ENCODE measurements at places on chromosomes 7 and 10. TPM values are rescaled to one million over a fixed set of nuclear protein-coding genes. Genes with fewer than 3 reads are reported as not detected.

- H3K27ac ChIP-seq, result peak overlapping the region; percentile 68
- H3K36me3 ChIP-seq, result no peaks in the 10 kb centered on the region
- DNase-seq, result no peak
- no peak overlapping the region for H3K4me3 ChIP-seq
- peaks cover 41% of the 10 kb centered on the region for H3K4me1 ChIP-seq
Measured at GRCh38 chr7:15678653-15679052, 7.8 kb downstream of the MEOX2 start.

- no peaks in the 10 kb centered on the region for H3K36me3 ChIP-seq
- peaks cover 2% of the 10 kb centered on the region for H3K27me3 ChIP-seq
- no peaks in the 10 kb centered on the region for H3K4me1 ChIP-seq
- H3K27ac ChIP-seq, result no peak overlapping the region
- DNase-seq, result no peak
Measured at GRCh38 chr7:52700349-52700748, 335.1 kb upstream of the POM121L12 start.

DNA sequence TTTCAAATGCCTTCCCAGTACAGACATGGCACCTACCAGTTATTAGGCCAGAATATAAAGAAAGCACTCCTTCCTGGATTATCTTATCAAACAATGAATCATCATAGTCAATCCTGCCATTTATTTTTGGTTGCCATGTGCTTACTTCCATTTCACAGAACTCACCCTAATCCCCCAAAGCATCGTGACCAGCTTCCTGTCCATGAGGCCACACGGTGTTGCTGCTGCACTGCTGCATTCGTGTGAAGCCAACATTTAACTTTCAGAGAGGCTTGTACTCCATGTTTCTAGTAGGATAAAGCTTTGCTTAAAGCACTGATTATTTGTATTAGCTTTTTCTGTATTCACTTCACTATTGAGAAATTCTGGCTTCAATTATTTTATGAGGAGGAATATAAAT, 14.4 kb downstream of the COL28A1 start:
- peaks cover 9% of the 10 kb centered on the region for H3K4me1 ChIP-seq
- H3K27me3 ChIP-seq, result no peaks in the 10 kb centered on the region
- no peak overlapping the region for H3K4me3 ChIP-seq
- no peaks in the 10 kb centered on the region for H3K36me3 ChIP-seq
- H3K27ac ChIP-seq, result no peak overlapping the region

DNA sequence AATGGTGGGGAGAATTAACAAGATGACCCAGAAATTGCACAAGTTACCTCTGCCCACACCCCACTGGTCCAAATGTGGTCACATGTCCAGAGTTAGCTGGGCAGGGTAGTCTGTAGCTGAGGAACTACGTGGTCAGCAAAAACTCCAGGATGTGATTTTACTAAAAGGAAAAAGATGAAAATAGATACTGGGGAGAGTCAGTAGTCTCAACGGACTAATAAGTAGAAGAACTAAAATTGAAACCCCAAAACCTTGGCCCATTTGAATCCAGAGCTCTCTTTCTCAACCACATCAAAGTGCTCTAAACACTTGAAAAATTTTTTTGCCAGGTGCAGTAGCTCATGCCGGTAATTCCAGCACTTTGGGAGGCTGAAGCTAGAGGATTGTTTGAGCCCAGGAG, 146.3 kb downstream of the SKIDA1 start:
- H3K4me1 ChIP-seq, result peaks cover 3% of the 10 kb centered on the region
- no peak overlapping the region for H3K4me3 ChIP-seq
- no peaks in the 10 kb centered on the region for H3K36me3 ChIP-seq
- no peak overlapping the region for H3K27ac ChIP-seq
- H3K27me3 ChIP-seq, result no peaks in the 10 kb centered on the region

DNA sequence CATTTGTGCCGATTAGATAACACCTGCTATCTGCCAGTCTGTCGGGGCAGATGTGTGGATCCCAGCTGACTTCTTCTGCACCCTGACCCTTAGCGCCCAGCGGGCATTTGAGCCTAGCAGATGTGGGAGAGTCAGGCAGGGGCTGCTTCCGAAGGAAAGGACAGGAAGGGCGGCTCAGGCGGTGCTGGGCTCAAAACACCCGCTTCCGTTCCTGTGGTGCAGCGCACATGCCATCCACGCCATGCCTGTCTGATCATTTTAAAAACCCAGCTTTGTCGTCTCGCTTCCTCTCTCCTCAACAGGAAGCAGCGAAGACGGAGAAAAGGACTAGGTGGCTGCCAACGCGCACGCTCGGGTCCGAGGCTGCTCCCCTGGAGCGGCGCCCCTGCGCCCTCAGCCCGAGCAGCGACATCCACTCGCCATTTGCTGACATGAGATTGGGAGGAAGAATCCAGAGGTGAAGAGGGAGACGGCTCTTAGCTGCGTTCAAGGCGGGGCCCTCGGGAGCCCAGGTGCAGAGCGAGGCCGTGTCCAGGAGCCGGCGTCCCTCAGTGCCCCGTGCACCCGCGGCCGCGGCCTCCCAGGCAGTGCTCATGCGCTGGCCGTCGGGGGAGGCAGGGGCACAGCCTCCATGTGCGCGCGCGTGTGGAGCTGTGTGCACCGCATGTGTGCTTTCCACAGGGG, 5.9 kb upstream of the BHLHA15 start:
- DNase-seq, result no peak
- peaks cover 3% of the 10 kb centered on the region for H3K4me1 ChIP-seq
- peaks cover 13% of the 10 kb centered on the region for H3K36me3 ChIP-seq
- H3K27me3 ChIP-seq, result no peaks in the 10 kb centered on the region
- H3K27ac ChIP-seq, result no peak overlapping the region

- no peaks in the 10 kb centered on the region for H3K4me1 ChIP-seq
- no peak for DNase-seq
- no peak overlapping the region for H3K27ac ChIP-seq
- no peaks in the 10 kb centered on the region for H3K27me3 ChIP-seq
- no peak overlapping the region for H3K4me3 ChIP-seq
Measured at GRCh38 chr10:69936091-69936490, 116.6 kb upstream of the MACROH2A2 start.

DNA sequence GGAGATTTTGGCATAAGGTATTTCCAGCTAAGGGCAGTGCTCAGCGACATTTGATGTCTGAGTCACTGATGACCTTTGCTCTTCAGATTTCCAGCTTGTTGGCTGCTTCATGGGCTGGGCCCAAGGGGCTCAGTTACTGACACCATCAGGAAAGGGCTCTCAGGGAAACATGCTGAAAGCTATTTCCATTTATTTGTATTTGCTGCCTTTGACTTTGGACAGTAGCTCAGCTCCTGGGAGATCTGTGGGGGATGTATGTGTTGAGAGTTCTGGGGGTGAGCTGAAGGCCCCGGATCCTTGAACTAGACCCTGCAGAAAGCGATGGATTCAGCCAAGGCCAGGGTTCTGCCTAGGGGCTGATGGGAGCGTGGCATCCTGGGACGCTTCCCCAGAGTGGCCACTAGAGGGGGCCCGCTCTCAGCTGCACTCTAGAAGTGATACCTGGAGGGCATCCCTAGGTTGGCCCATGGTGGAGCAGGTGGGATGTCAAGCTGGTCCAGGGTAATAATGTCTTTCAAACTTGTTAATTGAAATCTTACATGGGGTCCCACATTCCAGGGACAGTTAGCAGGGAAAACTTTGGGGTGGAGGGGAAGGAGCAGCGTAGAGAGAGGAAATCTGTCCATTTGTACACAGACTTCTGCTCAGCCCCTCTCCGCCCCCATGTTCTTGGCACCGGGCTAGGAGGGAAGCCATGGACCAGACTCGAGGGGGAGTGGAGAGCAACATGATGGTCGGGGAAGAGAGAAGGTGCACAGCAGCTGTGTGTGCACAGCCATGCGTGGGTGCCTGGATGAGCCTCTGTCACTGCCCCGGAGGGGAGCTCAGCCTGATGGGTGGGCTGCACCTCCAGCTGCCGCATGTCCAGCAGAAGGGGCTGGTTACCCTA, 3.0 kb upstream of the BTBD16 start:
- no peaks in the 10 kb centered on the region for H3K27me3 ChIP-seq
- peaks cover 33% of the 10 kb centered on the region for H3K4me1 ChIP-seq
- peaks cover 14% of the 10 kb centered on the region for H3K36me3 ChIP-seq
- no peak for DNase-seq
- no peak overlapping the region for H3K4me3 ChIP-seq

DNA sequence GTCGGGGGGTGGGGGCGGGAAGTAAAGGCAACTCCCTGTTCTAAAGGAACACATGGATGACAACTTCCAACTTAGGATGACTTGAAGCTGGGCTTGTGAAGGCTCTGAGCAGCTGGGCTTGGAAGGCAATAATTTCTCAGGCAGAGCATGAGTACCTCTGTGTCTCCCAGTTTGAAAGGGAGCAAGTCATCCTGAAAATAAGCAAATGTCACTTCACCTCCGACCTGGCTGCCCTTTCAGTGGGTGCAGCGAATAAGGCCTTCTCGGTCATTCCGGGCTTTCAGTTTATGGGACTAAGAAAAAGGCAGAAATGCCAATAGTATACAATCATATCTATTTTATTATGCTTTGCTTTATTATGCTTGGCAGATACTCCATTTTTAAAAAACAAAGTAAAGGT, 15.3 kb upstream of the ADAMTS14 start:
- peak; percentile 21 for DNase-seq
- peaks cover 1% of the 10 kb centered on the region for H3K36me3 ChIP-seq
- no peak overlapping the region for H3K4me3 ChIP-seq

- H3K27ac ChIP-seq, result no peak overlapping the region
- H3K27me3 ChIP-seq, result peaks cover 9% of the 10 kb centered on the region
- H3K4me3 ChIP-seq, result no peak overlapping the region
- H3K36me3 ChIP-seq, result no peaks in the 10 kb centered on the region
- no peak for DNase-seq
Measured at GRCh38 chr7:142152076-142152475, 40.6 kb downstream of the MGAM2 start.

DNA sequence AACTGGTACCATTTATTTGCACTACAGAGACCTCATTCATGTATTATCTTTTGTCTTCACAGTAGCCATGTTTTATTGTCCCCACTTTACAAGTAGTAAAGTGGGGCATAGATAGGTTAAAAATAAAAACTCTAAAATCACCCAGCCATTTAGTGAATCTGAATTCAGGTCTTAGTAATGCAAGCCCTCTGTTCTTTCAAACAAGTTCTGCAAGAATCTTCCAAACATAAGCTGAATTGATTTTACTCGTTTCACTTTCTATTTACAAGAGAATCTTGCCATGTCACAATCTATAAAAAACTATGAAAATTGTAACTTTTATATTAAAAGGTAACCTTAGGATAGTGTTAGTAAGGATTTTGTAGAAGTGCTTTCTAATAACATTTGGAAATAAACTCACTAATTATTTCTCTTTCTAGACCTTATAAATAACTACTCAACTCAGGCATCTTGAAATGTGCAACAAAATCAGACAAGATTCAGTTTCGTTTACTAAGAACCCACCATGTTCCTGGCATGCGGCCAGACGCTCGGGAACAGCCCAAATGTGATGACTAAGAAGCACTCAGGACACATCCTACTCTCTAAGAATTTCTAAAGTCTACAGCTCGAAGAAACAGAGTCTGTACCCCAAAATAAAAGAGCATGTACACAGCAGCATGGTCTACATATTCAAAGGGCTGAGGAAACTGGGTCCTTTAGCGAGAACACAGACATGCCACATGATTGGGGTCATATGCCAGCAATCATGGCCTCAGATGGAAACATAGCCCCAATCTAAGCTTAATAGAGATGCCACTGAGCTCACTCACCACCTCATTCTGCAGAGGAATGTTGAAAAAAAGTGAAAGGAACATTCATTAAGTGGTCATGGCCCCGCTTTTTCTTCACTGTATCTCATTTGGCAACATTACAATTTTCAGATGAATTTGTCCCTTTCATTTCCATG, 167.6 kb downstream of the AMPH start:
- no peaks in the 10 kb centered on the region for H3K27me3 ChIP-seq
- peaks cover 19% of the 10 kb centered on the region for H3K4me1 ChIP-seq
- H3K27ac ChIP-seq, result no peak overlapping the region
- peak; percentile 91 for DNase-seq
- no peak overlapping the region for H3K4me3 ChIP-seq

DNA sequence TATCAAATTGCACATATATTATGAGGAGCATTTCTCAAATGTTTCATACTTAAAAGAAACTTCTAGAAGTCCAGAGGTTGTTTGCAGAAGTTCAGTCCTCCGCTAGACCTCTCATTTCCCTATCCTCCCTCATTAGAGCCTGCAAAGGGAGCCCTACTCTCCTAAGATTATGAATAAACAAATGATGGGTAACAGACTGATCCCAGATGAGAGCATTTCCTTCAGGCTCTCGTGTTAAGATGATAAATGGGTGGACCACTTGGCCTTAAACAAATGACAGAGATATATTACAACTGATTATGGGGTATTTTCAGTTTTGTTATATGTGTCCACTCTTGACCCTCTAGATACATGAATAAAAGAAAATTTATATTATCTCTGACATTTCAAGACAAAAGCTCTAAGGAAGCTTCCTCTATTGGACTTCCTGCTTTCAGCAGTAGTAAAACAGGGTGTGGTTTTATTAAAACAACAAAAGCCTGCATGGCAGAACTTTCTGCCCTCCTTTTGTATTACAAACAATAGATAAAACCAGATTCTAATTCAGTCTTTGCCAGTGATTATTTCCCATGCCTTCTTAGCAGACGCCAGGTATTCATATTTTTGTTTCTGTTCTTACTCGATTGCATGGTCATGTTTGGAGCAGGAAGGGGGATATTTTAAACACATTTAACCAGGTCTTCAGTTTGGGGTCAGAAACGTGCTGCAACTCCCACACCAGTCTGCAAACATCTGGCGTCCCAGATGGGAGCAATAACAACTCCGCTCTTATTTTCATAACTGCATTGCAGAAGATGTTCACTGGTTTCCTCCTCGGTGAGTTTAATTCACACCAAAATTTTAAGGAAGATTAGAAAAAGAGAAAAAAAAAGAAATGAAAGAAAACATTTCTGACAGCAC, 52.4 kb upstream of the FAM204A start:
- no peaks in the 10 kb centered on the region for H3K27me3 ChIP-seq
- no peak overlapping the region for H3K4me3 ChIP-seq
- H3K27ac ChIP-seq, result no peak overlapping the region
- peaks cover 3% of the 10 kb centered on the region for H3K4me1 ChIP-seq
- H3K36me3 ChIP-seq, result no peaks in the 10 kb centered on the region

DNA sequence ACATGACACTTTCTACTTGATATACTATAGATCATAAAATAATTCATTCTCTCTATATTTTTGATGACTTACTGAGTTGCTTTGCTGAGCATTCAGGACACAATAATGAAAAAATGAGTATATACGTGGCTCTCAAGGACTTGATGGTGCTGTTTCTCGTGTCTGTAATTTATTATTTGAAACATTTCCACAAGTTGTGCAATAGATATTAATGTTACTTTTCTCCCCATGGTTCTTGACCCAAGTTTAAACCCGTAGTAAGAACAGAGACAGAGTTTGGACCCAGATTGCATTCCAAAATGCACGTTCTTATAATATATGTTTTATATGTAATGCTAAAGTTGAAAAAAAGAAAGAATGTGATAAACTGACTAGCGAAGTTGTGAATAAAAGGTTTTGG, 94.2 kb upstream of the FAM3C start:
- no peak for DNase-seq
- no peak overlapping the region for H3K27ac ChIP-seq

- DNase-seq, result no peak
- peak overlapping the region; percentile 74 for H3K4me3 ChIP-seq
Measured at GRCh38 chr7:64888901-64889685, 14.0 kb upstream of the ZNF273 start.

GRCh38 chr7:43648473-43649406, 65.8 kb downstream of the STK17A start:
- DNase-seq, result no peak
- H3K36me3 ChIP-seq, result peaks cover 9% of the 10 kb centered on the region
- H3K27ac ChIP-seq, result peak overlapping the region; percentile 96

FAM25C gene
- total RNA-seq, result not detected

NKX2-3 gene
- total RNA-seq, result not detected

DKK1 gene
- total RNA-seq, result 170 TPM

HTR5A gene
- total RNA-seq, result not detected

EPHA1 gene
- total RNA-seq, result not detected

ACBD7 gene
- total RNA-seq, result 0.51 TPM

All from chondrocyte (in vitro differentiated cells).